ENCODE measurements at places on chromosomes 2 and 18.
A peak's percentile ranks its signal among the peaks of the same experiment; 100 is the strongest.

DNA sequence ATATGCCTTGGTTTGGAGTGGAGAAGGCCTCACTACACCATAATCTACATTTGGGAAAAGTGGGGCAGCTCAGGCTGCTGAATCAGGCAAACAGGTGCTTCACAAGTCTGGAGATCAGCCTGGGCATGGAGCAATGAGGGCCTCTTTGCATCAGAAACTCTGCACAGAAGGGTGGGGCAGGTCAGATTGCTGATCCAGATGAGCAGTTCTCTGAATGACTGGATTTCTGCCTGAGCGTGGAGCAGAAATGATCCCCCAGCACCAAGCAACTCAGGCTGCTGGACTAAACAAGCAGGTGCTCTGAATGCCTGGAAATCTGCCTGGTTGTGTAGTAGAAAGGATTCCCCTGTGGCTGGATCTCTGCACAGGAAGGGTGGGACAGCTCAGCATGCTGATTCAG, 605.3 kb upstream of the ZNF804A start:
- peak; percentile 10 for DNase-seq

DNA sequence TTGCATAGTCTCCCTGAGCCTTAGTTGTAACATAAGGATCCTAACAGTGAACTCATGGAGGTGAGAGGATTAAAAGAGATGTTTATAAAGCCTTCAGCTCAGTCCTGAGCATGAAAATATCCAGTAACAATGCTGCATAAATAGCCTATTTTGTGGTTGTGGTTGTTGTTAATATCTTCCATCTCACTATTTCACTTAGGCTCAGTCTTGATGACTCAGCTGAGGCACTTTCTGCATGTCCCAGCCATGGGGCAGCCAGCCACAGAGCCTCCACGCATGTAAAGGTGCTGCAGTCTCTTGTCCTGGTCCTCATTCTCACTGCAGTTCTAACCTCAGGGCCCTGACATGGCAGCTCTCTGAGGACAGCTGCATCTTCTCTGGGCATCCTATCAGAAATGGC, 218.8 kb upstream of the PKDCC start:
- no peak for DNase-seq

DNA sequence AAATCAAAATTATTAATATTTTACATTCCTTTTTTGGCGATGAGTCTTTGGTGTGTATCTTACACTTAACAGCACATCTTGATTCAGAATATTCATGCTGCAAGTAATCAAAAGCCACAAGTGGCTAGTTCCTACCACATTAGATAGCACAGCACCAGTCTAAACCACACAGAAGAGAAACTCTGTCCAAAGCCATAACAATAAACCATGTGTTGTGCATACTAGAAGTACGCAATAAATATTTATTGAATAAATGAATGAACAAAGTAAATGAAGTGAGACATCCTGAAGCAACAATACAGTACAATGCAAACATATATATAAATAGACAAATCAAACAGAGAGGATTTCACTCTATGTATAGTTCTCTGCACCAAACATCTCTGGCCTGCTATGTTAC, 287.3 kb downstream of the EXOC6B start:
- DNase-seq = no peak

- no peak for DNase-seq
Measured at GRCh38 chr2:188456114-188456909, 164.6 kb downstream of the GULP1 start.

DNA sequence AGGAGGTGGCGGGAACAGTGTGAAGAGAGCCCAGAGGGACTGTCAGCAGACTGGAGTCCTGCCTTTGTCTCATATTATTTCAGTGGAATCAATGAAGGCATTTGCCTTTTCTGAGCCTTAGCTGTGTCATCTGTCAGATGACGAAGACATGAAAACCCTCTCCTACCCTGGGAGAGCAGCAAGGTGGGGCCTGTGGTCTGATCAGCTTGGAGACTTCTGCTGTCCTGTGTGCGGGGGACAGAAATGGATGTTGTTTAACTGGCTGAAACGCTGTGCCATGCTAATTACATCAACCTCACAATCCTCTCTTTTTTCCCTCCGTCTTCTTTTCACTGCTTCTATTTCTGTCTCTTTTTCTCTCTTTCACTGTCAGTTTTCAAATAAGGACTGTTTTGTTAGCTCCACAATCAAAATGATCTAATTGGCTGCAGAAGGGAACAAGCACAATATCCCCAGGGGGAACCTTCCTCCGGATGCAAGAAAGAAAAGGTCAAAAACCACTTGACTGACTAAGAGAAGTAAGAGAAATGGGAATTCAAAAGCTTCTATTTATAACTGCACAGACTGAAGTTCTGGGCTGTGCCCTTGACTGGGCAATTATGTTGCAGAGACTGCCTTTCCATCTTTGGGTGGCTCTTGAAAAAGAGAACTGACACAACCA, 340.1 kb downstream of the CLIP4 start:
- no peak for DNase-seq

DNA sequence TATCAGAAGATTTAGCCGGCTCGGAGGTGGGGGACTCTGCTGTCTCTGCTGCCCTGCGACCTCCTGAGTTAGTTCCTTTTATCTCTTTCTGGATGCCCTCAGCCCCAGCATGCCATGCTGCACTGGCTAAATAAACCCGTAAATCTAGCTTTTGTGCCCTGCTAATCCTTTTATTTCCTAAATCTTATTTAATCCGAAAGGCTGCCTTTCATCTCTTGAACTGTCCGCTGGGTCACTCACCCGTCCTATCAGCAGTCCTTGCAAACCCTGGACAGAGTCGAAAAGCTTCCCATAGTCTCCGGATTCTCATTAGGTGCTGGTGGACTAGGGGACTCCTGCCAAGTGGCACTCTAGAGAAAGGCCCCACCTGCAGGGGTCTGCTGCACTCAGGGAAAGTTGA, 122.0 kb upstream of the APCDD1 start:
- no peak for DNase-seq

GRCh38 chr18:60812921-60813320, 440.3 kb upstream of the MC4R start:
- no peak for DNase-seq

DNA sequence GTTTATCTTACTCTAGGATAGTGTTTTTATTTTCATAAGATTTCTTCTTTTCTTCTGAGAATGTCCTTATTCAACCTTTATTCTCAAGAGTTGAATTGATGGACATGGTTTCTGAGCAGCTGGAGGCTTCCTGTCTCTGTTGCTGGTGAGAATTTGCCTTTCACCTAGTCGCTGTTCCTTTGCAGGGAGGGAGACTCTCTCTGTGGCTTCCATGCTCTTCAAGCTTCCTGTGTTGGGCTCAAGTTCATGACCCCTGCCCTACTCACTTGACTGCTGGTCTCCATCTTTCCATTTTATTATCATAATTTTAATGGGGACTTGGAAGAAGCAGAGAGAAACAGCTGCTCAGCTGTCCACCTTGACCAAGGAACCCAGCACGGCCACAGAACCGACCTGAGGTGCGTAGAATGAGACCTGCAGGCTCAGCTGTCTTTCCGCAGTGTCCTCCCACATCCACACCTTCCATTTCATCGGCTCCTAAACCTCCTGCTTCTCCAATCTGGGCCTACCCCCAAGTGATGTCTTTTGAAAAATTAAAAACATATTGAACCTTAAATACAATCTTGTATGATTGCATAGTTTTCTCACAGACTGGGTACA, 24.2 kb downstream of the TMEM18 start:
- no peak for DNase-seq

- DNase-seq = no peak
Measured at GRCh38 chr2:165582409-165582808, 112.9 kb downstream of the CSRNP3 start.

- peak; percentile 30 for DNase-seq
Measured at GRCh38 chr18:1797235-1797634, 774.1 kb downstream of the METTL4 start.

DNA sequence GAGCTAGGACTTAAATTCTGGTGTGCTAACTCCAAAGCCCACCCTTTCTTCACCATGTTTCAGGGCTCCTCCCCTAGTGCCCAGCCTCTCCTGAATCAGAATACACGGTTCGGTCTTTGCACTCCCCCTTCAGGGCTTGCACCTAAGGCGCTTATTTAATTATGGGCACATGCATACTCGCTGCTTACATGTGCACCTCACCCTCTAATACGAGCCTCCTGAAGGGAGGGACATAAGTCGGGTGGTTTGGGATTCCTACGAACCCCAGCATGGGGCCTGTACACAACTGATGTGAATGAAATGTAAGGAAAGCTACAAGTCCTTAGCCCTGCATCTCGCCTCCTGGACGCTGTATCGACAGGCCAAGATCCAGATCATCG, 435 bp downstream of the IFT172 start:
- DNase-seq = no peak

DNA sequence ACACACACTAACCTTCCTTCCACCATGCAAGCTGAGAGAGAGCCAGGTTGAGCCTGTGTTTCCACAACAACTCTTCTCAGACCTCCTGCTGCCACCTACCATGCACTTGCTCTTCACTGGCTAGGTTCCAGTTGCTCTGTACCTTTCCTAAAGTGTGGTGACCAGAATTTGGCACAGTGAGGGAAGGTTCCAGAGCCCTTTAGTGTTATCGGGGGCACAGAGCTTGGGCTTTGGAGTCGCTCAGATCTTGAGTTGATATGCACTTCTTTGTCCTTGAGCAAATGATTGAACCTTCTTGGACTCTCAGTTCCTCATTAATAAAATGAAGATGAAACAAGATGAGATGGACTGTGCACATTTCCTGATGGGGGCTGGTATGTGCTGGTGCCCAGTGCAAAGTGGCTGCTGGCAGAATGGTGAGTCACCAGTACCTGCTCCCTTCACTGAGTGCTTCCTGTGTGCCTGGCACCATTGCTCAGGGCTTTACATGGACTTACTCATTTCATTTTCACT, 47.1 kb downstream of the NEDD4L start:
- no peak for DNase-seq

DNA sequence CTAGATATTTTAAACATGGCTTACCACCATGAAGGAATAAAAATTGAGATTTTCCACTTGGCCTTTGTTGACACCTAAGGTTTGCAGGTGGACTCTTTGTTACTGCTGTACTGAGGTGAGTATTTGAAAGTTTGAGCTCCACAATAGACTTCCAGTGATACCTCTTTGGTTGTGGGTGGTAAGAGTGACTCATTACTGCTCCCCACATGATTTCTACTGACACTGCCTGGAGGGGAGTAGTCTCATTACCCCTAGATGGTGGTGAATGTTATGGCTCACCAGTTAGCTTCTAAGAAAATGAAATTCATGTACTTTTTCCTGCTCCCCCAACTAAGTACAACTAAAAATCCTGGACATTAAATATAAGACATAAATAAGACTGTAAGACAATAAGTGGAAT, 1183.1 kb upstream of the TMEFF2 start:
- no peak for DNase-seq

- DNase-seq = no peak
Measured at GRCh38 chr2:165376571-165376975, 92.9 kb upstream of the CSRNP3 start.

DNA sequence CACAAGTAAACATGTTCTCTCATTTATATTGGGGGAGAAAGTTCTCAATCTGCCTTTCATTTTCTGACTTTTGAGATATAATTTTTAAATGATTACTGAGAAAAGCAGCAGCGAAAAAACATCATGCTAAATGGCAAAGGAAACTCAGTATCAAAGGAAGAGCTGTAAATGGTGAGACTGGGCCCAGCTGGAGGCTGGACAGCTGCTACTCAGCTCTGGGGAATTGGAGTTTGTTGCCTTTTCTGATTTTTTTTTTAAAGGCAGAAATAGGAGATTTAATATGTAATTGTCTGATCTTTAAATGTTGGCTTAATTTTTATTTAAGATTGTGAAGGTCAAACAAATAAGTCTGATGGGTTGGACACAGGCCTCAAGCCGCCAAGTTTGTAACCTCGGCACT, 137.1 kb upstream of the TACR1 start:
- no peak for DNase-seq

DNA sequence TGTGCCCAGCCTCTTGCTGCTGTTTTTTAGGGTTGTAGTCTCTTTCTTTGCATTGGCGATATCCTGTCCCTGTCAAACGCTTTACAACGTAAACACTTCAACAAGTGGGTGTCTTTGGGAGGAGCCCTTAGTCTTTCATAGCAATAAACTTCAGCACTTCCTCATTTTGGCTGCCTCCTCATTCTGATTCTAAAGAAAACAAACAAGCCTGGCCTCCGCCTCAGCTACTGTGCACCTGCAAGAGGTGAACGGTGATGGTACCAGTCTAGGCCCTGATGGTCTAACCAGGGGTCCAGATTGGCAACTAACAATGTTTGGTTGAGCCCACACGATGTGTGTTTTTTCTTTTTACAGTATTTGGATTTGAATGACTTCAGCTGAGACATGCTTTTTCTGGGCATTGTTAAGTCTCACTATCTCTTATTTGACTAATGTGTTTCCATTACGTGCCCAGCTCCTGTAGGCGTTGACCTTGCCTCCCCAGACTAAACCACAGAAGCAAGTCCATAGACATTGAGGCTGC, 53.2 kb upstream of the CUL3 start:
- DNase-seq = no peak

- no peak for DNase-seq
Measured at GRCh38 chr2:197986977-197987376, 182.6 kb downstream of the PLCL1 start.

- no peak for DNase-seq
Measured at GRCh38 chr2:105779394-105779793, 34.7 kb downstream of the NCK2 start.

GRCh38 chr2:199973703-199974102, 18.3 kb downstream of the MAIP1 start:
- DNase-seq = peak; percentile 54

DNA sequence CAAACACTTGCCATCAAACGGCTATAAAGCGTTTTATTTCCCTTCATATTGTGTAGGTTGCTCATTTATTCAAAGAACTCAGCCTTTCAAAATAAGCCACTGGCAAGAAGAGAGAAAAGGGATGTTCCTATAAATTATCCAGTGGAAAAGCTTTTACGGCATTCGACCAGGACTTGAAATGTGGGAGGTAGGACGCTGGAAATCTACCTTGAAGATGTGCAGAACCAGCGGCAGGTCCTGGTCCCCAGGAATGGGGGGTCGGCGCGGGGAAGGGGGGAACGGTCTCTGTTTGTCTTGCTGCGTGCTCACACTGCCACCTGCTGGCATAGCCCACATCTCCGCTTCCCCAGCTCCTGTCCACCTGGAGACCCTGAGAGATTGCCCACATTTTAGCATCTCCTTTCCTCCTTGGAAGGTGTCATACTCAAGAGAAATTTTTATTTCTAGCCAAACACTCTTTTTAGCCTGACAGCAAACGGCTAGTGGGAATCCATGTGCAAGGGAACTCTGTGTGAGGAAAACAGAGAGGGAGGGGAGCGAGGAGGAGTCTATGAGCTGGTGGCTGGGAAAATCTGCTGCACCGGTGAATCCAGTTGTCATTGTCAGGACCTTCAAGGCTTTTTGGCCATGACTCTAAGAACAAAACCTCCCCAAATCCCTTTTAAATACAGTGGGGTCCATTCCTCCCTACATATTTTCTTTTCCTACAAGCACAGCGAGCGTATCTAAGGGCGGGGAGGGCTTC, 349.0 kb upstream of the PKDCC start:
- DNase-seq = no peak

- DNase-seq = peak; percentile 18
Measured at GRCh38 chr2:140734992-140735391, 1395.8 kb downstream of the LRP1B start.

- peak; percentile 28 for DNase-seq
Measured at GRCh38 chr18:57122936-57123510, 23.9 kb upstream of the BOD1L2 start.

All from NCI-H1694 treated with DMSO at 0.1 percent for 48 hours (cell line).